ENCODE measurements at places on chromosomes 7 and 10.

- no peak for DNase-seq
Measured at GRCh38 chr7:127380479-127380878, 12.0 kb downstream of the ZNF800 start.

- no peak for DNase-seq
Measured at GRCh38 chr7:128431221-128431620, 21.4 kb upstream of the IMPDH1 start.

GRCh38 chr10:97820096-97820704, 29.4 kb upstream of the GOLGA7B start:
- no peak for DNase-seq

GRCh38 chr10:46077141-46077554, 31.1 kb upstream of the MSMB start:
- no peak for DNase-seq

- DNase-seq = no peak
Measured at GRCh38 chr10:7483848-7484247, 73.0 kb upstream of the SFMBT2 start.

All from CD8-positive, alpha-beta T cell (primary cell).